AG04449 (cell line): ENCODE measurements at places on chromosomes 11 and 22.

- DNase-seq, result no peak
Measured at GRCh38 chr11:120884154-120885020, 139.5 kb upstream of the TBCEL start.

DNA sequence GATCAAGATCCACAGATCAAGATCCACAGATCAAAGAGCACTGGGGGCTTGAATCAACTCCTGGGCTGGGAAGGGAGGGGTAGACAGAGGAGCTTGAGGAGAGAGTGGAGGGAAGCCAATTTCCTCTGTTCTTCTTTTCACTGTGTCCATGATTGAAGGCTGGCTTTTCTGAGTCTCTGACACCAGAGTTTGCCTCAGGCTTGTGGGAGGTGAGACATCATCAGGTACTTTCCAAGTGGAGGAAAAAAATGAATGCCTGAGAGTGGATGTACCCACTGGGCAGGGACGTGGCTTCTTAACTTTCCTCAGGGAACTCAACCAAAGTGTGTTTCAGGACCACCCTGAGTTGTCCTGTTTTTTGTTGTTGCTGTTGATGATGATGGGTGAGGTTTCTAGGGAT is 11.0 kb upstream of the HEPHL1 start:
- no peak for DNase-seq

GRCh38 chr11:27487706-27488105 is 15.1 kb upstream of the LGR4 start:
- DNase-seq, result no peak

DNA sequence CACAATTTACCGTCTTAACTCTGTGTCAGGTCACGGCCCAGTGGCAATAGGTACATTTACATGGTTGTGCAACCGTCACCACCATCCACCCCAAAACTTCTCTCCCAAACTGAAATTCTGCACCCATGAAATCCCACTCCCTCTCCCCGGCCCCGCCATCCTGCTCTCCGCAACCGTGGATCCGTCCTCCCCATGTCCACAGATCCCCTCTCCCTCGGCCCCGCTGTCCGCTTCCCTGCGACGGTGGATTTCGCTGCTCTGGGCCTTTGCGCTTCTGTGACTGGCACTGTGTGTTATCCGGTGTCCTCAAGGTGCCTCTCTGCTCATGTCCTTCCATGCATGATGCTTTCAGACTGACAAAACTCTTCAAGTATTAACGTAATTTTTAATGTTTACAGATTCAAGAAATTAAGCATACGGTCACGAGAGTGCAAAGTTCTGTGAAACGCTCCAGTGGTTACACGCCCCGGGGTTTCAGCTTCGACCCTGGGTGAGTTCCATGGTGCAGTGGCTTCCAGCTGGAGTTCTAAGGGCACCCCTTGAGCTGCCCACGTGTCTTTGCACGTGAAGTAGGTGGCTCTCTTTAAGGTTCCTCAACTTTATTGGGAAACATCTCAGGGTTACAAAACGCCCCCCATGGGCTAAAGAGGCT is 76.4 kb downstream of the KCNQ1 start:
- no peak for DNase-seq

GRCh38 chr11:19889531-19889930 is 176.9 kb downstream of the NAV2 start:
- DNase-seq, result no peak

DNA sequence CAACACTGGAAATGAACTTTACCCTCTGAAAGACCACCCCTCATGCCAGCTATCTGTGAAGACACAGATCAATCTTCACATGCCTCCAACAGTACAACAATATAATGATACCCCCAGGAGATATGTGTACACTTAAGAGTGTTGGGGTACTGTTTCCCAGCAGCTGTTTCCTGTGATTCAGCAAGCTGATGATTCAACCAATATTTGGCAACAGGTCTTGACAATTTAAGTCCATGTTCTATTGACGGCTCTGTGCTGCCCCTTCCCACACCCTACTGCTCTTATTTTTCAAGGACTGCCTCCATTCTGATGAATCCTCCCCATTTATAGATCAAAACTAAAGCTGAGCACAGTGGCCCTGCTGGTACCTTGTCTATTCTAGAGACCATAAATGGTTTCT is 6.6 kb downstream of the SNX19 start:
- DNase-seq, result peak; percentile 23

DNA sequence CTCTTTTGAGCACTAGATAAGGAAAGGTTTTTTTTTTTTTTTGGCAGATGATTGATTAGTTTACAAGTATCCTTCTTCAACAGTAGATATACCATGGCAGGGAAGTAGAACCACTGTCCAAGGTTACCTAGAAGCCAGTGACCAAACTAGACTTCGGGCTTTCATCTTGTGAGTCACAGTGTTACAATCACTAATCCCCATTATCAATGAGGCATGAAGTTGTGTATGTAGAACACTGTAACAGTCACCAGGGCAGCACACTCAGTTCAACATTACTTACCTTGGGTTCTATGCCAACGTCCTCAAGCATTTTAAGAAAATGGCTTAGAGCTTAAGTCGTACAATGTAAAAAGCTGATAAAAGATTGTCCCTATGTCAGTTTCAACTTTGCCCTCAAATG is 430.9 kb downstream of the ETS1 start:
- no peak for DNase-seq

GRCh38 chr11:117945047-117945810 is 16.0 kb upstream of the TMPRSS13 start:
- no peak for DNase-seq

DNA sequence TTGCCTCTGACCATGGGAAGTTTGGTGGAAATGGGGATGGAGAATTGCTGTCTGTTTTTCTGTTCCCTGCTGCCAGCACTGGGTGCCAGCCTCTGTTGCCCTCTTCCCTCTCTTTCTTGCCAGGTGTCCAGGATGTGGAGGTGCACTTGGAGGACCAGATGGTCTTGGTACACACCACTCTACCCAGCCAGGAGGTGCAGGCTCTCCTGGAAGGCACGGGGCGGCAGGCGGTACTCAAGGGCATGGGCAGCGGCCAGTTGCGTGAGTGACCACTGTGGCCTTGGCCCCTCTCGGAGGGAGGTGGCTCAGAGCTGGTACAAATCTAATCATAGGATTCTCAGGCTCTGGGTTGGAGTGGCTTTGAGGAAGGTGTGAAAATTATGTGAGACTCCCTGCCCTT is 6.0 kb downstream of the CCS start:
- no peak for DNase-seq

- DNase-seq, result no peak
Measured at GRCh38 chr22:31098632-31099110, 8.7 kb downstream of the SELENOM start.

DNA sequence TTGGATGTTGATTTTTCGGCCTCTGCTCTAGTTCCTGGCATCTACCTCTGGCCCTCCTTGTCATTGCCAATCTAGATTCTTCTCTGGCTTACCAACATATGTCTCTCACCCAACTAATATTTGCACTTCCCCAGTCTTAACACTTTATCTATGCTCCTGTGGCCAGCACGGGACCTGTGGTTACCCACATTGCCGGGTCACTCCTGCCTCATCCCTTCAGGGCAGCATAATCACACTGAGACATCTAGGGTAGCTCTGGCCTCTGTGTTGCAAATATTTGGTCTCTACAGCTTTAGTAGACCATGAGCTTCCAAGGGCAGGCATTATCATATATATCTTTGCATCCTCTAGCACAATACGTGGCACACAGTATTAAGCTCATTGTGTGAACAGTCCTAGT is 182.0 kb upstream of the ARHGAP20 start:
- DNase-seq, result no peak

GRCh38 chr11:107408762-107409211 is 48.8 kb downstream of the CWF19L2 start:
- no peak for DNase-seq

- DNase-seq, result no peak
Measured at GRCh38 chr11:7849018-7849417, 52.3 kb upstream of the OR5P2 start.

DNA sequence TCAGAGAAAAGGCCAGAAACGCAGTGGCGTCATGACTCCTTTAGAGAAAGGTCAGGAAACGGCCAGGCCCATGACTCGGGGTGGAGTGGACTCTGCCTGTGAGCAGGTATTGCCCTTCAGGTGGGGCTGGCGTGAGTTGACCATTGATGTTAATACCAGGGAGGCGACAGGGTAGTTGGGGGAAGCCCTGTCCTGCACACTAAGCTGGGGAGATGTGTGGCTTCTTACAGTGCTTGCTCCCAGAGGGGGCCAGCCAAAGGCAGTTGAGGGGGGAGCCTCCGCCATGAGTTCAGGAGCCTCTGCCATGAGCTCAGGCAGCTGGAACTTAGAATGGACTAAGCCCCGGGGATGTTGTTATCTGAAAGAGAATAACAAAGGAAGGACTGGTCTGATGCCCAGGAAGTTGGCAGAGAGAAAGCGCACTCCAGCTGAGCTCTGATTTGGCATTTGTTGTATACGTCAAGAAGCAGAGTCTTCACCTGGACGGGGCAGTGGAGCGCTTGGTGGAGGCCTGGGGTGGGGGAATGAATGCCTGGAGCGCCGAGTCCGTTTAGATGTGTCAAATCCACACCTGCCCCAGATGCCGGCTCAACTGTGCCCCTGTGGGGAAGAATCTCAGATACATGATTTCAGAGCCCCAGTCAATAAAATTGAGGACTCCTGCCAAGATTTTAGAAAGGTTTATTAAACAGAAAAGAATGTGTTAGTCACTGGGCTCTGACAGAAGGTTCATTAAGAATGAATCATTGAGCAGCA is 222.5 kb downstream of the TBC1D22A start:
- DNase-seq, result peak; percentile 31

- DNase-seq, result no peak
Measured at GRCh38 chr11:116226731-116227130, 546.1 kb downstream of the BUD13 start.

- DNase-seq, result no peak
Measured at GRCh38 chr11:132142121-132142520, 771.7 kb downstream of the NTM start.

GRCh38 chr11:115471367-115471766 is 32.8 kb downstream of the CADM1 start:
- DNase-seq, result no peak

DNA sequence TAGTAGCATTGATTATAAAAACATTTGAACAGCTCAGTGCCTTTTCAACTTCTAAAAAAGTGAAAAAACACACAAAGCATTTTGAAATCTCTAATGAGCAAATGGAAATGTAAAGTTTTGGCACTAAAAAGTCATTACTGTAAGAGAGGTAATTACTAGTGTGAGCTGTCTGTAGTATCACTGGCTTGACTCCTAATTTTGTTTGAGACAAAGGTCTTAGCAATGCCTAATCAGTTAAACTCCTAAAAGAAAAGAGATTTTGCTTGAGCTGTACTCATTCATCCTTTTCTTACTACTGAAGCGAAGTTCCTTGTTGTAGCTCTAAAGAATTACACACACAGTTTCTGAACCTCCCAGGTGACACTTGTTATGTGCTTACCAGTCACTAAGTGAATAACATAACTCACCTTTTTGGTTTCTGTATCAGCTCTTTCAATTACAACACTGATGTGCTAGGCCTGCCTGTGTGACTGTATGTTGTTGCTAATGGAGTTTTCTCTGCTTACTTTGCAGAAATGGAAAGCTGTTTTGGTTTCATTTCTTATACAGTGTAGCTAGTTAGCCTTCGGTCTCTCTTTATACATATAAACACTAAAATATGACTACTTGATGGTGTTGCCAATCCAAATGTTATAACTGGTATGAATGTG is 924.4 kb upstream of the TENM4 start:
- DNase-seq, result no peak

- DNase-seq, result no peak
Measured at GRCh38 chr22:17460895-17461294, 91.6 kb downstream of the CECR2 start.

DNA sequence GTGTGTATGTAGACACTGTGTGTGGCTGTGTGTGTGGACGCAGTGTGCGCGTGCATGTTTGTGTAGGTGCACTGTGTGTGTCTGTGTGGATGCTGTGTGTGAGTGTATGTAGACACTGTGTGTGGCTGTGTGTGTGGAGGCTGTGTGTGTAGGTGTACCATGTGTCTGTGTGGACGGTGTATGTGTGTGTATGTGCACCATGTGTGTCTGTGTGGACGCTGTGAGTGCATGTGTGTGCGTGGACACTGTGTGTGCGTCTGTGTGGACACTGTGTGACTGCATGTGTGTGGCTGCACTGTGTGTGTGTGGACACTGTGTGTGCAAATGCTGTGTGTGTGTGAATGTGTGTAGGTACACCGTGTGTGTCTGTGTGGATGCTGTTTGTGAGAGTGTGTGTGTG is 10.3 kb downstream of the TRPM5 start:
- DNase-seq, result no peak

- no peak for DNase-seq
Measured at GRCh38 chr11:94558468-94558867, 8.7 kb upstream of the PIWIL4 start.

GRCh38 chr11:35167426-35167954 is 28.5 kb downstream of the CD44 start:
- DNase-seq, result no peak

- DNase-seq, result no peak
Measured at GRCh38 chr11:8822469-8822868, 88.5 kb upstream of the AKIP1 start.

GRCh38 chr22:24938741-24939341 is 7.7 kb downstream of the LHFPL7 start:
- DNase-seq, result no peak

GRCh38 chr11:114525682-114526081 is 34.0 kb downstream of the NXPE1 start:
- no peak for DNase-seq

DNA sequence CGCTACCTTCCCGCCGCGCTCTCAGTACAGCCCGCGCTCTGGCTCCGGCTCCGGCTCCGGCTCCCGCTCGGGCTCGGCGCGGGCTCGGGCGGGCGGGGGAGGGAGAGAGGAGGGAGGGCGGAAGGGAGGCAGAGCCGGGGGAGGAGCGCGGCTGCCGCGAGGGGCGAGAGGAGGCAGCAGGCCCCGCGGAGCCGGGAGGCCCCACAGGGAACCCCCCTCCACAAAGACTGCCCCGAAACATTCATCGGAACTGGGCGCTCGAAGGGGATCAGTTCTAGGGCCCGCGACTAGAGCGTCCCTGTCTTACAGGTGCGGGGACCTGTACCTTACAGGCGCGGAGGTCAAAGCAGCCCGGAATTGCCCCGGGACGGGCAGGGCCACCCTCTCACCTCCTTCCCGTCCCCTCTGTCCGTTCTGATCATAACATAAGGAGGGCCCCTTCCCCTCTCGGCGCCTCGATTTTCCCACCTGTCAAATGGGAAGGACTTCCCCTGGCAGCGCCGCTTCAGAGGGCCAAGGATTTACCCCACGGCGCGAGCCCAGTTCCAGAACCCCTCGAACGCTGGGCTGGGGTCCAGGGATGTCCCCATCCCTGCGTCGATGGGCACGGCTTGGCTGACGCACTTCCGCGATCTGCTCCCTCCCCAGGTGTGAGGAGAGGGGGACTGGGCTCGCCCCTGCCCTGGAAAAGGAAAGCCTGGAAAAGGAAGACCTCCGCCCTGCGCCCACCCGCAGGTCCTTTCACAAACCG is at the start of gene SHISA8:
SHISA8 (minus strand) TSS at position 40 of the 751 bp plus-strand sequence. CDS start 407 bp downstream, outside the sequence.
- DNase-seq, result no peak

- no peak for DNase-seq
Measured at GRCh38 chr11:44872556-44872955, 78.1 kb downstream of the TP53I11 start.

GRCh38 chr22:48313175-48313830 is 1514.4 kb downstream of the BRD1 start:
- no peak for DNase-seq
